Central memory CD4-positive, alpha-beta T cell (primary cell): ENCODE measurements at places on chromosomes 7 and 10.
A peak's percentile ranks its signal among the peaks of the same experiment; 100 is the strongest.

DNA sequence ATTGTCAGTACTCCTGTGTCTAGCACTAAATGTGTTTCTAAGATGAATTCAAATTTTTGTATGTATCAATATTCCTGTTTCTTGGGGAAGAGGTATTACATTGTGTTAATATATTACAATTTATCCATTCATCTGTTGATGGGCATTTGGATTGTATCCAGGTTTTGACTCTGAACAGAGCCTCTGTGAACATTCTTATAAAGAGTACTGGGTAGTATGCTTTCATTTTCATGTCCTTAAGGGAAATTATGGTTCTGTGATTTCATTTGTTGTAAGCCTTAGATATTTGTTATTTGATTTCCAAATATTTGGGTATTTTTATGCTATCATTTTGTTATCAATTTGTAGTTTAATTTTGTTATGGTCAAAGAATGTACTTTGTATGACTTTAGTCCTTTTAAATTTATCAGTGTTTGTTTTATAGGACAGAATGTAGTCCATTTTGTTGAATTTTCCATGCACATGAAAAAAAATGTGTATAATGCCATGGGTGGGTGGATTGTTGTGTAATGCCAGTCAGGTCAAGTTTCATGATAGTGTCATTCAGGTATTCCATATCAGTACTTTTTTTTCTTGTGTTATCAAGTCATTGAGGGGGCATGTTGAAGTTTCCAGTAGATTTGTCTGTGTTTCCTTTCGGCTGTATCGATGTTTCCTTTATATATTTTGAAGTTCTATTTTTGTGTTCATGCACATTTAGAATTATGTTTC, 38.4 kb downstream of the STAM start:
- no peak for DNase-seq

- DNase-seq = no peak
Measured at GRCh38 chr7:136027160-136027559, 50.0 kb upstream of the MTPN start.

DNA sequence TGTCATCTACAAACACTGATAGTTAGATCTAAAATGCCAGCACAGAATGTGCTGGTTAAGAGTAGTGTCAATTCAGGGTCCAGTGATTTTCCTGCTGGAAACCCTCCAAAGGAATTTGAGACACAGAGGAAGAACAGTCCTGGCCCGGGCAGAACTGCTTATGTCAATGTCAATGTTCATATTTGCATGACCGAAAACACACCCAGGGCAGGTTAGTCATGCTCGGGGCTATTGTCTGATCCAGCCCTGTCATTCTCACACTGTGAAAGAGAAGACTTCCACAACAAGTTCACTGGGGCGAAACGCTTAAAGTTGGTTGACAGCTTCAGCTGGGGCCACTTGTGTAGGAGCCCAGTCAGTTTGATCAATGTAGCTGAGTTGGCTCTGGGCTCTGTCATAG, 139.3 kb downstream of the C1GALT1 start:
- no peak for DNase-seq

DNA sequence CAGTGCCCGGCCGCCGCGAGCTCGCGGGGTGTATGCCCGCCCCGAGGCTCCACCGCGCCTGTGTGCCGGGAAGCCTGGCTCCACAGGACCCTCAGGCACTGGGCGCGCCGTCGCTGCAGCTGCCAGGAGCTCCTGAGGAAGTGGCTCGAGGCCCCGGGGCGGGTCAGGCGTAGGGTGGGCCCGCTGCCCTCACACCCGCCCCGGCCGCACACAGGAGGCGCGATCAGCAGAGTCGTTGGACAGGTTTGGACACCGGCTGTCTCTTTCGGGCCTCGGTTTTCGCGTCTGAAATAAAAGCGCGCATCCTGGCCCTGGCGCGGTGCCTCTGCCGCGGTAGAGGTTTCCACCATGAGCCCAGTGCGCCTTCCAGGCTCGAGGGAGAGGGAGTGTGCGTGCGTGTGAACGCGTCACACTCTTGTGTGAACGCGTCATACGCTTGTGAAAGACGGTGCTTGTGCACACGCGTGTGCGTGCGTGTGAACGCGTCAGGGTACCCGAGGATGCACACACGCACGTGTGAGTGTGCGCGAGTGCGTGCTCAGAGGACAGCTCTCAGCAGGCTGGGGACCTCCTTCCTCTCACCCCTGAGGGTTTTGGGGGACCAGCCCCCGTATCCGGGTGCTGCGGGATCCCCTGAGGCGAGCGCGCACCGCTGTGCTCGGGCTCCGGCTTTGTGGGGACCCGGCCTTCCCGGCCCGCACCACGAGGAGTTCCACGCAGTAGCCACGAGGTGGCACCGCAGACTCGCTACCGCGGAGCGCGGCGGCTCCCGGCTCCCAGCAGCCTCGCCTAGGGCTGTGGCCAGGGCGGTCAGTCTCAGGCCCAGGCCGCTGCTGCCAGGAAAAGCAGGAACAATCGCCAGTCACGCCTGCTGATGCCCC, 83.8 kb downstream of the BMS1 start:
- DNase-seq = peak; percentile 29

- DNase-seq = peak; percentile 64
Measured at GRCh38 chr7:111025006-111025405, 65.9 kb upstream of the LRRN3 start.

DNA sequence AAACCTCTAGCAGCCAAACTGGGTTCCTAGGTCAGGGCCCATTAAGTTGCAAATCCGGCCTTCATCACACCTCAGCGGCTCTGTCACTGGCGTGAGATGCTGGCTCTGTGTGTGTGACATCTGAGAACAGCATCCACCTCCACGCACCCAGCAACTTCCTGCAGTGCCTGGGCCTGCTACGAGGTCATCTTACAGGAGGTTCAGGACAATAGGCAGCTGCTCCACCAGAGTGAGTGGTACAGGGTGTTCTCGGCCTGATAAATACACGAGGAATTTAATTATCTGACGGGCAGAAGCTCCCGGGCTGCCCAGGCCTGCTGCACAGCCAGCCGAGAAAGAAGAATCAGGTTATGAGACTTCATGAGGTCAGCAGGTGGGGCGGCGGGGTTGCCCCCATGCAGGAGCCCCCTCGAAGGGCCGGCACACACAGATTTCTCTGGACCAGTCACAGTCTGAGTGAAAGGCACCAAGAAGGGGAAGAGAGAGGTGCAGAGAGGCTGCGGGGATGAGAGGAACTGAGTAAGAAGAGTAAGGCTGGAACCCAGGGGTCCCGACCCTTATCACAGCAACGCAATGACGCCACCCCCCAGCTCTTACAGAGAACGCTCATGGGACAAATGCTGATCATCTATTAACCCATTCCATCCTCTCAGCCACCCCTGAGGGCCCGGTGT, 49.3 kb downstream of the CALML3 start:
- DNase-seq = no peak

DNA sequence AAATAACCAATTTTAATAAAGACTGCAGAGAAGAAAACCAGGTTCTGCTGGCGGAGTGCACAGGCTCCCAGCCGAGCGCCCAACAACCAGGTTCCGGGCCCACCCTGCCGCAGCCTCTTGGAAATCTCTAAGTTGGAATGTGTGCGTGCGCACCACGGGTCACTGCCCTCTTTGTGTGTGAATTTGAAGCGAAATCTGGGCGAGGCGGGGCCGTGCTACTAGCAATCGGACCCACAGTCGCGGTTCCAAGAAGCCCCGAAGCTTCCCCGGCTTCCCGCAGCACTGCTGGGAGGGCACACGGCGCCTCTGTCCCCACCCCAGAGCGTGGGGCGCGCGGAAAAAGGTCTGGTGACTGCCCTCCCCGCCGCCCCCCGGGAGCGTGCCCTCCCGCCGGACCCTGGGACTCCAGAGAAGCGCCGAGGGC, 666 bp upstream of the MAP3K8 start:
- peak; percentile 10 for DNase-seq

DNA sequence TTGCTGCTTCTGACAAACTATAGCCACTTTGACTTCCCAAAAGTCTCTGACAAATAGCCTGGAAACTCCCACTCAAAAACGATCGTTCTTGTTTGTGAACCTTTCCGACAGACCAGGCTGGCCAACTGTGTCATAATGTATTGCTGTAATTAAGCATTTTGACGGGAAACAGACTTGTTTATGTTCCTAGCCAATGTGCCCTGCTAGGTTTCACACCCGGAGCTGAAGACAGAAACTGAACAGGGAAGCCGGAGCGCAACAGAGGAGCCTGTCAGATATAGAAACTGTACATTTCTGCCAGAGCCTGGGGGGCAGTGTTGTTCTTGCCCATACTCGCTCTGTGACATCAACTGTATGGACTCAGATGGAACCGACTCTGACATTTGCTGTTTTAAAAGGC, 55.3 kb upstream of the C7orf33 start:
- DNase-seq = no peak

GRCh38 chr10:3068201-3068967, 1.0 kb downstream of the PFKP start:
- DNase-seq = peak; percentile 59

- no peak for DNase-seq
Measured at GRCh38 chr10:35574924-35575352, 30.2 kb upstream of the GJD4 start.

DNA sequence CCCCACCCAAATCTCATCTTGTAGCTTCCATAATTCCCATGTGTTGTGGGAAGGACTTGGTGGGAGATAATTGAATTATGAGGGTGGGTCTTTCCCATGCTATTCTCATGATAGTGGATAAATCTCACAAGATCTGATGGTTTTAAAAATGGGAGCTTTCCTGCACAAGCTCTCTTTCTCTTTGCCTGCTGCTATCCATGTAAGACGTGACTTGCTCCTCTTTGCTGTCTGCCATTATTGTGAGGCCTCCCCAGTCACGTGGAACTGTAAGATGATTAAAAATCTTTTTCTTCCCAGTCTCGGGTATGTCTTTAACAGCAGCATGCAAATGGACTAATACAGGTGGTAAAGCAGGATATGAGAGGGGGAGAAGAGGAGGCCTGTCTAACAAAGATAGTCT, 88.3 kb downstream of the TMEM106B start:
- no peak for DNase-seq
